Naive thymus-derived CD8-positive, alpha-beta T cell (primary cell): ENCODE measurements at places on chromosomes 6 and 20.

- no peak overlapping the region for H3K4me3 ChIP-seq
- H3K27ac ChIP-seq = no peak overlapping the region
- peaks cover 41% of the 10 kb centered on the region for H3K4me1 ChIP-seq
- DNase-seq = no peak
- no peaks in the 10 kb centered on the region for H3K27me3 ChIP-seq
These were observed 70.2 kb downstream of the TULP4 start for GRCh38 chr6:158382491-158382890.

DNA sequence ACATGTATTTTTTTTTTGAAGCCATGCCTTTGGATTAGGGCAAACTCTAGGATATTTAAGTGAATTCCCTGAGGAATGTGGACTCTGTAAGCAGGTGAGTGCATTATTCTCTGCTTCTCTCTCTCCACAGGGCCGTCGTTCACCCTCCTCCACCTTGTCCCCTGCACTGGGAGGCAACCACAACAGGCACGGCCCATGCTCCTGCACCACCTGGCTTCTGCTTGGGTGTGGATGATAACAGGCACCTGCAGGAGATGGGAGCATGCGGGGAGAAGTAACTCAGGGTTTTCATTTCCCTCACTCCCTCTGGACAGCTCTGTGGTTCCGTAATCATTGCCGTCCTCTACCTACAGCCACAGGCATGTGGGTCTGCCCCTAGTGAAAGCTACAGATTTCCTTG, 43.4 kb downstream of the HLA-C start:
- H3K4me1 ChIP-seq = no peaks in the 10 kb centered on the region
- no peak for DNase-seq
- H3K27ac ChIP-seq = no peak overlapping the region
- H3K27me3 ChIP-seq = no peaks in the 10 kb centered on the region
- no peak overlapping the region for H3K4me3 ChIP-seq

- peaks cover 10% of the 10 kb centered on the region for H3K27me3 ChIP-seq
- no peak overlapping the region for H3K4me3 ChIP-seq
- DNase-seq = no peak
- H3K4me1 ChIP-seq = peaks cover 4% of the 10 kb centered on the region
- no peak overlapping the region for H3K27ac ChIP-seq
These were observed 25.4 kb downstream of the ZKSCAN8 start for GRCh38 chr6:28167068-28167467.

GRCh38 chr6:18667612-18668011, 280.5 kb downstream of the RNF144B start:
- H3K27me3 ChIP-seq = no peaks in the 10 kb centered on the region
- H3K36me3 ChIP-seq = no peaks in the 10 kb centered on the region
- H3K4me3 ChIP-seq = no peak overlapping the region
- no peaks in the 10 kb centered on the region for H3K4me1 ChIP-seq

DNA sequence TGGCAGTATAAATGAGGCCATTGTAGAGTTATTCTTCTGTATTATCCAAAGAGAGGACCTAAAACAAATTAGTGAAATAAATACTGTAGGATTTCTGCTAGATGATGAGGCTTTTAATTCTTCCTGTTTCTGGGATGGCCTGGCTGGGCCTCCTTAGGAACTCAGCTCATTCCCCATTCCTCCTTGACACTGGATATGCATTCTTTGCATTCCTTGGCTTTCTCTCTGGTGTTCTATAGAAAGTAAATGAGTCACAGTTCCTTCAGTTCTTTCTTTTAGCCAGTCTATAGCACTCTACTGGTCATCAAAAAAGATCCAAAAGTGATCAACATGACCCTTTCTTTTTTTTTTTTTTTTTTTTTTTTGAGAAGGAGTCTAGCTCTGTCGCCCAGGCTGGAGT, 8.6 kb downstream of the OR10C1 start:
- H3K36me3 ChIP-seq = no peaks in the 10 kb centered on the region
- DNase-seq = no peak
- no peak overlapping the region for H3K4me3 ChIP-seq
- peaks cover 72% of the 10 kb centered on the region for H3K27me3 ChIP-seq
- no peak overlapping the region for H3K27ac ChIP-seq
- H3K4me1 ChIP-seq = no peaks in the 10 kb centered on the region
